Neural progenitor cell (in vitro differentiated cells): ENCODE measurements at places on chromosomes 2 and 18.

- DNase-seq, result no peak
These were observed 255.6 kb upstream of the OSR1 start for GRCh38 chr2:19614066-19614465.

- no peak for DNase-seq
These were observed 47.2 kb downstream of the CYB5A start for GRCh38 chr18:74244554-74244953.

DNA sequence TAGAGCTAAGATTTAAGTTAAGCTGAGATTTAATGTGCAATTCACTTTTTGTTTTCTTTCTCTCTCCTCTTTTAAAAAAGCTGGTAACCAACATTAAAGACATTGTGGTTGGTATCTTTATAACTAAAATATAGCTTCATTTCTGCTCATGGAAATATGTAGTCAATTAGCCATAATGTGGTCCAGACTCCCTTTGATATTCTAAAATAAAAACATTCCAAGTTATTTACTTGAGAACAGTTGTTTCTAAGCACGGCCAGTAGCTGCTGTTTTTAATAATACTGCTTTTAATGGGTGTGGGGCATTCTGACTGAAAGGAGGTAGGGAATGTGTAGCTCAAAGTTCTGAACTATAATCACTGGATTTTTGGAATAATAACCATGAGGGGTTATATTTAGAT lies 183.3 kb upstream of the FBXO11 start:
- DNase-seq, result no peak

GRCh38 chr18:22309191-22309590 lies 108.5 kb downstream of the CTAGE1 start:
- no peak for DNase-seq

GRCh38 chr2:12862541-12862940 lies 145.8 kb downstream of the TRIB2 start:
- no peak for DNase-seq

DNA sequence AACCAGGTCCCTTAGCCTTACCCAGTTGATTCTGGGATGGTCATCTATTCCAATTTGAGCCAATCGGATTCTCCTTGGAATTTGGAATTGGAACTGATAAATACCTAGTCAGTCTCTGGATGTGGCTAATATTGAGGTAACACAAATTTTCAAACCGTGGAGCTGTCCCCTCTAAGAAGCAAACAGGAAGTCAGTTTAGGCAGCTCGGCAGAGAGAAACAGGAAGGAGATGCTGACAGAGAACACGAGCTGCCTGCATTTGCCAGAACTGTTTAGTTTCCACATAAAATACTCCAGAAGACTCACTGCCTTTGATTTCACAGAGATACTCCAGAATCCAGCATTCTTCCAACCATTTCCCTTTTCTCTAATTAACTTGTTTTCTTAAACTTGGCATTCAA lies 1024.9 kb downstream of the BCL11A start:
- DNase-seq, result no peak

DNA sequence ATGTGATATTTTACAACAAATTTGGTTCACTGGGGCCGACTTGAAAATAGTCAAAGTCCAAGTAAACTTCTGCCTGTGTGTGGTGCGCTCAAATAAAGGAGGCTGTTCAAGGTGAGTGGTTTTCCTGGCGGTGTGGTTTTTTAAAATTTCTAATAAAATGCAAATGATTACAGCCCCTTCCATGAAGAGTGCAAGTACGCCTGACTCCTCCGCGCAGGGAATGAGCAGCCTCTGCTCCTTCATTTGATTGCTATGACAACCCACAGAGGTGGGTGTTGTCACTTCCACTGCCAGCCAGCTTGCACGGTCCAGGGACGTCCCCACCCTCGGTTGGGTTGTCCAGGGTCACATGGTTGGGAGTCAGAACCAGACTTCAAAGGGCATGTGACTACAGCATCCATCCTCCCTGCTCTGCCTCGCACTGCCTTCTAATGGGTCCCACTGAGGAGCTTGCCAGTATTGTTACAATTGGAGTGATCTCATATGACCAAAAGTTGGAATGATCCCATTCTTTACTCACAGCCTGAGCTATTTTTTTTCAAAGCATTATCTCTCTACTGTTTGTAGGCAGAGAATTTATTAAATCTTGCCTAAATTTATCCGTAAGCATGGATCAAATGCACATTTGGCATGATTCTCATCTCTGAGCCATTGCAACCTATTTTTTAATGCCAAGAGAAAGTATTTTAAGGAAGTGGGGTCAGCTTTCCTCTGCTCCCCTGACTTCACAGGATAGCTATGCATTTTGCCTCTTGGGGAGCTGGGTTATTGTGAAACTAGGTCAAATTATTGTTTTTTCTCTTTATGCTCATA lies 121.3 kb downstream of the AGAP1 start:
- no peak for DNase-seq

GRCh38 chr2:235486729-235487128 lies 7.1 kb upstream of the AGAP1 start:
- no peak for DNase-seq

DNA sequence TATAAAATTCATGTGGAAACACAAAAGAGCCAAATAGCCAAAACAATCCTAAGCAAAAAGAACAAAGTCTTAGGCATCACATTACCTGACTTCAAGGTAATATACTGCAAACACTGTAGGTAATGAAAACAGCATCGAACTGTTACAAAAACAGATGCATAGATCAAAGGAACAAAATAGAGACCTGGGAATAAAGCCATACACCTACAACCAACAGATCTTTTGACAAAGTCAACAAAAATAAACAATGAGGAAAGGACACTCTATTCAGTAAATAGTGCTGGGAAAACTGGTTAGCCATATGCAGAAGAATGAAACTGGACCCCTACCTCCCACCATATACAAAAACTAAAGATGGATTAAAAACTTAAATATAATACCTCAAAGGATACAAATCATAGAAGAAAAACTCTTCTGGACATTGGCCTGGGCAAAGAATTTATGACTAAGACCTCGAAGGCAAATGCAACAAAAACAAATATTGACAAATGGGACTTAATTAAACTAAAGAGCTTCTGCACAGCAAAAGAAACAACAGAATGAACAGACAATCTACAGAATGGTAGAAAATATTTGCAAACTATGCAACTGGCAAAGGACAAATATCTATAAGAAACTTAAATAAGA lies 218.0 kb downstream of the PHLPP1 start:
- no peak for DNase-seq

DNA sequence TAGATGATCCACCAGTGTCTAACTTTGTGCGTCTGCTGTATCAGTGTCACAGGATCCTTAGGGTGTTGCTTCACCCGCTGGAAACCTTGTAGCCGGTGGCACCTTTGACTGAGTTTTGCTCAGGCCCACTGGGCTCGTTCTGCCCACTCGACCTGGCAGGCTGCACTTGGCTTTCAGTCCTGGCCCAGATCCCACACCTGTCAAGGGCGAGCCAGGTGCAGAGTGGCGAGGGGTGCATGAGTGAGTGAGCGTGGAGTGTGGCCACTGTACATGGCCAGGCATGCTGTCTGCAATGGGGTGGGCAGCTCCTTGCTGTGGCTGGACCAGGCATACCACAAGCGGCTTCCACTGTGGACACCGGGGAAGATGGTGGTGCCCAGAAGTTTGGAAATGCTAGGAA lies 179.0 kb downstream of the FAM210A start:
- DNase-seq, result no peak

DNA sequence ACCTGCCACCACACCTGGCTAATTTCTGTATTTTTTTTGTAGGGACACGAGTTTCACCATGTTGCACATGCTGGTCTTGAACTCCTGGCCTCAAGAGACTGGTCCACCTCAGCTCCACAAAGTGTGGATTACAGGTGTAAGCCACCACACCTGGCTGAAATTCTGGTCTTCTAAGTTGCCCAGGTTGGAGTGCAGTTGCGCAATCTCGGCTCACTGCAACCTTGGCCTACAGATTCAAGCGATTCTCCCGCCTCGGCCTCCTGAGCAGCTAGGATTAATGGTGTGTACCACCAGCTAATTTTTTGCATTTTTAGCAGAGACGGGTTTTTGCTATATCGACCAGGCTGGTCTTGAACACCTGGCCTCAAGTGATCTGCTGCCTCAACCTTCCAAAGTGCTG lies 5.6 kb downstream of the POLR2D start:
- DNase-seq, result no peak

- DNase-seq, result no peak
These were observed 57.8 kb downstream of the TWIST2 start for GRCh38 chr2:238905644-238906043.

DNA sequence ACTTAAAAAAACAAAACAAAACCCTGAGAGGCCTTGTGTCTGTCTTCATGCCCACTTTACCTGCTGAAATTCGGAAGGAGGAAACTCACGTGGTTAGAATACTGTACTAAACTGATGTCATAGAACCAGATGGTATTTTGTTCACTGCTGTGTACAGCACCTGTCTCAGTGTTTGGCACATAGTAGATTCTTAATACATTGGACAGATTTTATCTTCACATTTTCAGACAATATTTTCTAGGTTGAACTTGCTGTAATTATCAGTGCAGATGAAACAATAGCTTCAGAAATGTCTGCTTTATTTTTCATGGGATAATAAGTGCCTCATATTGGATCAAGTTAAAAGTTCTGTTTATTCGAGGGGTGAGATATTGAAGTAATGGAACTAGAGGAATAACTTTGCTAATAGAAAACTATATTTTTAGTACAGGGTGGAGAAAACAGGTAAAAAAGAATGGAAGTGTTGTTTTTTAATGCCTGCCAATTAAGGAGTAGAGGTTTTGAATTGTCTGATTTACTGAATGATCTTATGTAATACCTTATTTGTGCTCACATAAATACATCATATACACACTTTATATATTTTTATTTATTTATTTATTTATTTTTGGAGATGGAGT lies 23.7 kb downstream of the DDX1 start:
- DNase-seq, result no peak

- no peak for DNase-seq
These were observed 109.2 kb downstream of the VIT start for GRCh38 chr2:36805635-36806224.

- DNase-seq, result peak; percentile 69
These were observed 74.7 kb upstream of the ETAA1 start for GRCh38 chr2:67322353-67323001.

DNA sequence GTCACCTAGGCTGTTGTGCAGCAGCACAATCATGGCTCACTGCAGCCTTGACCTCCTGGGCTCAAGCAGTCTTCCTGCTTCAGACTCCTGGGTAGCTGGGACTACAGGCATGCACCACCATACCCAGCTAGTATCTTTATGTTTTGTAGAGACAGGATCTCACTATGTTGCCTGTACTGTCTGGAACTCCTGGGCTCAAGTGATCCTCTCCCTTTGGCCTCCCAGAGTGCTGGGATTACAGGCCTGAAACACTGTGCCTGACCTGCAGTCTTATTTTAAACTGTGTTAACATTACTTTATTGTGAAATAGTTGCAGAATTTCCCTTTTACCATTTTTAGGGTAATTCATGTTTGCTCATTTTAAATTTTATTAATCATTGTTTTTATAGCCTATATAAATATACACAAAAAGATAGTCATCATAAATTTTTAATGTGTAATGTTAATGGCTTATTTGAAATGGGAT lies 24.6 kb downstream of the EML4 start:
- DNase-seq, result no peak

- DNase-seq, result peak; percentile 38
These were observed 4.0 kb downstream of the PTGR3 start for GRCh38 chr18:75204732-75205513.

- no peak for DNase-seq
These were observed 125.3 kb downstream of the TMEM131 start for GRCh38 chr2:97870396-97870843.

DNA sequence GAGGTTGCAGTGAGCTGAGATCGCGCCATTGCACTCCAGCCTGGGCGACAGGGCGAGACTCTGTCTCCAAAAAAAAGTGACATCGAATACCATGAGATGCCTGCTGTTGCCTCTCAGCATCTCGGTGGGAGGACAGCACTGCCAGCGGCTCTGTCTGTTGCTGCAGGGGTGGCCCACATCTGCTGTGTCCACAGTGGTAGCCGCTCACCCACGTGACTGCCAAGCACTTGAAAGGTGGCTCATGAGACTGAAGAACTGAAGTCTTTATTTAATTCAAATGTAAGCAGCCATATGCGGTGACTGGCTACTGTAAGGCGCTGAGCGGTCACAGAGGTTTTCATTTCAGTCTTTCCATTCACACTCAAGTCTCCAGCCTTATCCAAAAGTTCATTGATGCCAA lies 25.8 kb downstream of the IMPA2 start:
- no peak for DNase-seq

DNA sequence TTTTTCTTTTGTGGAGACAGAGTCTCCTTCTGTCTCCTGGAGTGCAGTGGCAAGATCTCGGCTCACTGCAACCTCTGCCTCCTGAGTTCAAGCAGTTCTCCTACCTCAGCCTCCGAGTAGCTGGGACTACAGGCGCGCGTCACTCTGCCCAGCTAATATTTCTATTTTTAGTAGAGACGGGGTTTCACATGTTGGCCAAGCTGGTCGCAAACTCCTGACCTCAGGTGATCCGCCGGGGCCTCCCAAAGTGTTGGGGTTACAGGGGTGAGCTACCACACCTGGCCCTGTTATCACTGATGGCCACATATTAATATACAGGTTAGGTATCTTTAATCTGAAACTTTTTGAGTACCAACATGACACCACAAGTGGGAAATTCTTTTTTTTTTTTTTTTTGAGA lies 3.4 kb downstream of the MRPL35 start:
- no peak for DNase-seq

GRCh38 chr2:217489145-217489960 lies 513.4 kb downstream of the TNS1 start:
- DNase-seq, result peak; percentile 31

- DNase-seq, result peak; percentile 95
These were observed 655 bp downstream of the NPPC start for GRCh38 chr2:231925303-231926179.

DNA sequence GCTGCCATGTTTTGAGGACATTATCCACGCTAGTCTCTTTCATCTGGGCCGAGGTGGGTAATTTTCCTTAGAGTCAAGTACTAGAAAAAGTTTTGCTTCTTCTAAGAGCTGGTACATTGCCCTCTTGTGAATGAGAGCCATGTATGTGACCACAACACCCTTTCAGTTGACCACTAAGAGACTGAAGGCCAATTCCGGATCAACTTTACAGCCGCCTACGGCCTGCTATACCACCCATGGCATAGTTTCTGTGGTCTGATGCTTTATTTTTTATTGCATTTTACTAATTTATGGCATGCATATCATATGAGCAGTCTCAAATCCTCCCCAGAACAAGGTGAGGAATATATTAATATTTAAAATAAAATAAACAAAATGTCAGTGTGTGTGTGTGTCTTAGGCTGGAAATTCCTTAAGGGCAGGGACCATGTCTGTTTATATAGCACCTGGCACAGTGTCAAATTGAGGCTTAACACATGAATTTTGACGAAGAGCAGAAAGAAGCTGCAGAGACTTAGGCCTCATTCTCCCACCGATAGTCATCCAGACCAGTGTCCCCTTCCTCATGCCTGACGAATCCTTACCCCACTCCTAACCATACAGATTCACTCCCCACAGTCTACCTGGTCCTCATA lies 35.4 kb downstream of the PSD4 start:
- DNase-seq, result no peak
